ENCODE measurements at places on chromosomes 2 and 18. TPM values are rescaled to one million over a fixed set of nuclear protein-coding genes. Genes with fewer than 3 reads are reported as not detected.

Gene XDH
- not detected for total RNA-seq

Gene HOXD13
- total RNA-seq: not detected

Gene AGXT
- not detected for total RNA-seq

Gene POTEJ
- 0.09 TPM for total RNA-seq

Gene PLCL1
- total RNA-seq: 3.8 TPM

Gene NR4A2
- total RNA-seq: under 0.01 TPM

Gene MARS2
- 4.0 TPM for total RNA-seq

Gene FNDC4
- 30.1 TPM for total RNA-seq

Gene CFAP221
- total RNA-seq: not detected

Gene NUP35
- total RNA-seq: 13.6 TPM

Gene PLCD4
- total RNA-seq: 0.85 TPM

Gene TMEM169
- total RNA-seq: under 0.01 TPM

Gene RAPH1
- 38.3 TPM for total RNA-seq

Gene CPLX4
- not detected for total RNA-seq

Gene FAM237A
- total RNA-seq: not detected

Gene LRPPRC
- 58.7 TPM for total RNA-seq

Gene NEU2
- total RNA-seq: not detected

Gene AQP12B
- not detected for total RNA-seq

Gene RIT2
- total RNA-seq: not detected

Gene PELI1
- total RNA-seq: 17.3 TPM

Gene CSRNP3
- not detected for total RNA-seq

Gene SYT4
- not detected for total RNA-seq

Gene C2orf66
- 0.09 TPM for total RNA-seq

Gene ZNG1B
- 62.1 TPM for total RNA-seq

Gene CHRNA1
- total RNA-seq: 0.09 TPM

Gene CPO
- not detected for total RNA-seq

Gene DTNA
- total RNA-seq: 2.1 TPM

Gene RGPD4
- not detected for total RNA-seq

Gene FIGN
- total RNA-seq: 1.3 TPM

Gene IL36A
- 0.09 TPM for total RNA-seq

Gene CD302
- total RNA-seq: 6.2 TPM

Gene ACTG2
- total RNA-seq: under 0.01 TPM

Gene EPB41L5
- 29.3 TPM for total RNA-seq

Gene IHH
- total RNA-seq: 0.09 TPM

Gene HOXD1
- total RNA-seq: 1.8 TPM

Gene HTR2B
- total RNA-seq: 1.2 TPM

Gene ECEL1
- not detected for total RNA-seq

Gene NRP2
- total RNA-seq: 46.2 TPM

Gene MREG
- 5.2 TPM for total RNA-seq

Gene CNOT9
- total RNA-seq: 42.1 TPM

Gene TLX2
- not detected for total RNA-seq

Gene ANKRD62
- total RNA-seq: not detected

Gene ANKRD29
- 0.85 TPM for total RNA-seq

Gene GAL3ST2
- not detected for total RNA-seq

Gene SLC30A3
- total RNA-seq: not detected

Gene ZNF521
- 78.2 TPM for total RNA-seq

Gene ASXL3
- total RNA-seq: not detected

Gene MC4R
- not detected for total RNA-seq

Gene DOCK10
- total RNA-seq: 17.6 TPM

Gene MGAT4A
- total RNA-seq: 25.5 TPM

Gene ETAA1
- total RNA-seq: 10.7 TPM

Gene SCYGR4
- total RNA-seq: not detected

Gene DSG4
- not detected for total RNA-seq
